Common myeloid progenitor, CD34-positive (primary cell): ENCODE measurements at places on chromosomes 12 and 14.

GRCh38 chr12:82650627-82651337 lies 35.9 kb upstream of the TMTC2 start:
- no peak for DNase-seq

GRCh38 chr14:30225176-30225575 lies 297.5 kb upstream of the PRKD1 start:
- no peak for DNase-seq

DNA sequence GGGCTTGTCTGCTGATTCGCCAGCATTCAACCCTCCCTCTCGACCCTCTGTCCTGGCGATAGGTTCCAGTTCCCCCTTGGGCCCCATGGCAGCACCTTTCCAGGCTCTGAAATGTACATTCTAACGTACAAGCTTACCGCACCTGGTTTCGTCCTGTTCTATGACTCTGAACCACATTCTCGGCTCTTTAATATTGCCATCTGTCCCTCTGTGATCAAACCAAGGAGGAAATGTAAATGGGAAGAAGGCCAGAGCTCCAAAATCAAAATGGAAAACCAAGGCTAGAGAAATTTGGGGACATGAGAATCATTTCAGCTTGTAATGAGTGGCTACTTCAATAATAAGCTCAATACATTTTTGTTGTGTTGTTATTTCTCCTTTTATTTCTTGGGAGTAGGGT lies 117.2 kb downstream of the TTC7B start:
- no peak for DNase-seq

DNA sequence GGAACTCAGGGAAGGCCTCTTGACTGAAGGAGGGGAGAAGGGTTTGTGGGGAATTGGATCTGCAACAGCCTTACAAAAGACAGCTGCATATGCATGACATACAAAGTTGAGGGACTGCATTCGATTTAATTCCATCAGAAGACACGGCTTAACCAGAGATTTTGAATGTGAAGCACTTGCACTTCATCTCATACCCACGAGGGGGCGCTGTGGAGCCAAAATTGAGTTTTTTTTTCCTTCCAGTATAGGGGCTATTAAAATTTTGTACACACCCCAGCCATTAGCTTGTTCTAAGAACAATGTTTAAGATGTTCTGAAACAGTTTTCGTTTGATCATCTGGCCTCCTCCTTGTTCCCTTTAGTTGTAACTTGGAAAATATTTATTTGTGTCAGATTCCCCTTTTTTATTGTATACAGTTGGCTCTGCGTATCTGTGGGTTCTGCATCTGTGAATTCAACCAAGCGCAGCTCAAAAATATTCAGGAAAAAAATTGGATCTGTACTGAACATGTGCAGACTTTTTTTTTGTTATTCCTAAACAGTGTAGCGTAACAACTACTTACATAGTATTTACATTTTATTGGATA lies 1.6 kb downstream of the SUDS3 start:
- peak; percentile 84 for DNase-seq

DNA sequence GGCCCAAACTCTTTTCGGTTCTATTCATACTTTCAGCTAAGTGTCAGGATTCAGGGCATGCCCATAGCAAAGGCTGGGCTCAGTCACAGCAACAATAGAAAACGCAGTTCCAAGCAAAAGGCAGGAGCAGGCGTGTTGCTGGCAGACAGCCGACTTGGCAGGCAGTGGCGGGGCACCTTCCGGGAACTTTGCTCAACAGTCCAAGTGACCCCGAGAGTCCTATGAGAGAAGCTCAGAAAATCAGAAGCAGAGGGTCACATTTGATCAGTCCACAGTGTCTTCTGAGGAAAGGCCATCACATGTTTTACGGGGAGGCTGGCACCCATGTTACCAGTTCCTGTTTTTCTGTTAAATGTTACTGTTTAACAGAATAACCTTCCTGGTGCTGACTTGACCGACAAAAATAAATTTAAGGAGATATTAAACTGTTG lies 115.0 kb downstream of the DACT1 start:
- peak; percentile 33 for DNase-seq
